ENCODE measurements at places on chromosomes 6 and 20.

DNA sequence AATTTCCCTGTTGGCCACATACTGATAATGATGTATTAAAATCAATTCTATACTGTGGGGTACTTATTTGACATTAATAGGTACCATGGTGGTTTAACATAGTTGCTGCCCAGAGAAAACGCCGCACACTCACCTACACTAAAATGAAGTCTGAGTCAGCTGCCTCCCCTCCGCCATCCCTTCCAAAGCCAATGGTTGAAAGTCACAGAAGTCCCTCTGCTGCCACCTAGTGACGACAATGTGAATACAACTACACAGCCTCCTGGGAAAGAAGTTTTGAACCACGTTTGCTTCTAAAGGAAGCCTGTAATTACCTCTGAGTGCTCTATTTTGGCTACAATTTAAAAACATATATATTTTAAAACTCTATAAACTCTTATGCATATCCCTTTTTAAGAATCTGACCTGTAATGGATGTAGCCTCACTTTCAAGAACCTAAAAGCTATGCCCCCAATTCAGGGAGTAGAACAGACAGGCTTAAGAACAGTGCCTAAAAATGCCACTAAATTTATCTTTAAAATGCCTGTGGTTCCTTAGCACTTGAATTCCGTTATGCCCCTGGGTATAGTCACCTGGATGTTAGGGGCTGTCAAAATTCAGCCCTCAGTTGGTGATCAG is 20.6 kb upstream of the ECI2 start:
- peak; percentile 32 for DNase-seq

DNA sequence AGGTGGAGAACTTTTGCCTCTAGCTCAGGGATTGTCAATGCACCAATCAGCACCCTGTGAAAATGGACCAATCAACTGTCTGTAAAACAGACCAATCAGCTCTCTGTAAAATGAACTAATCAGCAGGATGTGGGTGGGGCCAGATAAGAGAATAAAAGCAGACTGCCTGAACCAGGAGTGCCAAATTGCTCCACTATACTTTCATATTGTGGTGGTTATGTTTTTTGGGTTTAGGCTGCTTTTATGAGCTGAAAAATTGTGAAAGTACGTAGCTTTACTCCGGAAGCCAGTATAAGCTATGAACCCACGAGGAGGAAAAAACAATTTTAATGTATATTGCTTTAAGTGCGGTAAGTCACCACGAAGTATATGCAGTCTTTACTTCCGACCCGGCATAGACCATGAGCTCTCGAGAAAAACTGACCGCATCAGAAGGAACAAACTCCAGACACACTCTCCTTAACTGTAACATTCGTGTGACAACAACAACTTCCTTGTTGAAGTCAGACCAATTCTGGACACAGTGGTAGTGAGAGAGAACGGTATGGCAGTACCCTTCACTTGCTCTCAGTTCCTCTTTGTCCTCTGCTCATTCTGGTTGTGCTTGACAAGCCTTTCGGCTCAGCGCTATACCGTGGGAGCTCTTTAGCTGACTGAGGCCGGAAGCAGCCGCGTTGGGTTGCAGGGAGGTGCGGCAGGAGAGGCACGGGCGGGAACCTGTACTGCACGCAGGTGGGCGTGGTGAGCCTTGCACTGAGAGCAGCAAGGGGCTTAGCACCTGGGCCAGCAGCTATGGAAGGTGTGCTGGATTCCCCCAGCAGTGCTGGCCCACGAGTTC is 81.9 kb upstream of the E2F3 start:
- DNase-seq: peak; percentile 92

GRCh38 chr6:17007749-17008148 is 94.1 kb upstream of the STMND1 start:
- DNase-seq: no peak

- DNase-seq: no peak
Measured at GRCh38 chr6:83073615-83074014, 6.1 kb downstream of the DOP1A start.

DNA sequence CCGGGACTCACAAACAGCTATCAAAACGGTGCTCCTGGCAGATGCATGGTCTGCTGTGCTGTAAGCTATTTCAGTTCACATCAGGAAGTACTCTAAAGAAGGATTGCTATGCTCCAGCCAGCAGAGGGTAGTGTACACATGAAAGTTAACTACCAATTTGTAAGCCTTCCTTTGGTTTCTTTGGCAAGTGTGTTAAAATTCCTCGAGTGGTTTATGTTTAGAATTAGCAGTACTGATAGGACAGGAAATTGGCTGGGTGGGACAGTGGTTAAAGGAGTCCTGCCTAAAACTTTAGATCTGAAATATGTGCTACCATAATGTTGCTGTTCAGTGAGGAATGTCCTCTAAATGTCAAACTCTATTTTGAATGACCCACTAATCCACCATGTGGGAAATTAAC is 47.4 kb downstream of the TRMT11 start:
- peak; percentile 15 for DNase-seq

DNA sequence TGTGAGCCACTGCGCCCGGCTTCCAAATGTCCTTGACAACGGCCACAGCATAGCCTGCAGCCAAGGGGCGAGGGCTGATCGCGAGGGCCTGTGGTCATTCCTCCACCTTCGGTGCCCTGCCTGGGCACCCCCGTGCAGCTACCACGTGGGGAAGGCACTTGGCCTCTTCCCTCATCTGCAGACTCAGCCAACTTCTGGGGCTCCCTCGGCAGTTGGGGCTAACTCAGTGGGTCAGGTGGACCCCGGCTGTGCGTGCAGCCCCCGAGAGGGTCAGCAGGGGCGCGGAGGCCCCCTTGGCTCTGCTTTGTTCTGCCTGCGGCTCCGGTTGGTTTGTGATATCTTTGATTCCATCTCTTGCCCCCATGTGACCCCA is 52.9 kb upstream of the BHLHE23 start:
- DNase-seq: no peak

- no peak for DNase-seq
Measured at GRCh38 chr6:121837545-121838229, 402.2 kb downstream of the GJA1 start.

DNA sequence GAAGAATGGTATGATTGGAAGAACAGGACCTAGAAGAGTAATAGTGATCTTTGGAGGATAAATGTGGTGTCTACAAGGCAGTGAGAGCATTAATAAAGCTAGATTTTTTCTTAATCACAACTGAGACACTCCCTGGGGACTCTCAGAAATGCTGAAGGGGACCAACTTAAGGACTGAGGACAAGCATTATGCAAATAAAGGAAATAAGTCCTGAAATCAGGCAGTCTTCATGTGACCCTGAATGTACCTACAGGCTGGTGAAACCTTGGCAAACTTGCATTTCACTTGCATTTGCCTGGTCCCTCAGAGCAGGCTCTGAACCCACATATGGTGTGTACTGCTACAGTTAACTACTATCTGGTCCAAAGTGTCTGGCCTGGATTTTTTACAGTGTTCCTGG is 19.3 kb upstream of the TTK start:
- DNase-seq: no peak

GRCh38 chr20:61966492-61967244 is 99.0 kb downstream of the TAF4 start:
- DNase-seq: no peak

GRCh38 chr6:42101186-42101657 is 41.2 kb downstream of the C6orf132 start:
- no peak for DNase-seq

- DNase-seq: no peak
Measured at GRCh38 chr20:46786566-46786965, 77.1 kb downstream of the SLC2A10 start.

DNA sequence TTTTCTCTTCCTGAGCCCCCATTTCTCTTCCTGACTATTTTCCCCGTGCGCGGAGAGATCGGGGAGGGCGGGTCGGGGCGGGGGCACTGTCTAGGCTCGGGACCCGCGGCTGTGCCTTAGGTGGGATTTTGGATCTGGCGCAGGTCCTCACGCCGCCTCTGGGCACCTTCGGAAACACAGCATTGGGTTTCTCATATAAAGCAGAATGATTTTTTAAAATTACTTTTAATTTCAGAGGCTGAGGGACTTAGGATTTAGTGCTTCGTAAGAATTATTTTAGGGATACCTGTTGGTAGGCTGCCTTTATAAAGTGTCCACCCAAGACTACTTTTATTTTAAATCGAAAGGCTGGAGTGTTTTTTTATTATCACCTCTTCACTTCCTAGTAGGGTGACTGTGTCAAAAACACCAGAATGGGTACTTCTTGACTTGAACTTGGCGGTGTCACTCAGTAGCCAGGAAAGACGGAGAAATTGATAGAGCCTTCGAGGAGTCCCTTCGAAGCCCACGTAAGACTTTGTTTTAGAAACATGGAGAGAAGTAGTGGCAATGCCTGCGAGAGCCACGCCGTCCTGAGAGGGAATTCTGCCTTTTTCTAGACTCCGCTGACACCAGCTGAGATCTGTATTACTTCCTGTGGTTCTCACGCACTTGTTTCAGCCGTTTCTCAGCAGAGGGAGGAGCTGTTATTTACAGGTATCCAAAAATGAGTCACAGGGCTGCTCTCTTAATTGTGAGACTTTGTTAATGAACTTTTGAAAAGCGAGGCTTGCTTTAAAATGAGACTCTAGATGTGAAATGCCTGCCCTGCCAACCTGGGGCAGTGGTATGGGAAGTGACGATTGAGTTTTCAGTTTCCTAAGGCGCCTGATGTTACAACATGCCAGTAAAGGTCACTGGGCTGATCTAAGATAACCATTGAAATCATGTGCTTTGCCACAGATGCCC is 667 bp downstream of the STX11 start:
- DNase-seq: peak; percentile 81

GRCh38 chr6:69527921-69528476 is 268.8 kb downstream of the LMBRD1 start:
- no peak for DNase-seq

- DNase-seq: no peak
Measured at GRCh38 chr20:60092729-60093128, 134.5 kb downstream of the CDH26 start.

DNA sequence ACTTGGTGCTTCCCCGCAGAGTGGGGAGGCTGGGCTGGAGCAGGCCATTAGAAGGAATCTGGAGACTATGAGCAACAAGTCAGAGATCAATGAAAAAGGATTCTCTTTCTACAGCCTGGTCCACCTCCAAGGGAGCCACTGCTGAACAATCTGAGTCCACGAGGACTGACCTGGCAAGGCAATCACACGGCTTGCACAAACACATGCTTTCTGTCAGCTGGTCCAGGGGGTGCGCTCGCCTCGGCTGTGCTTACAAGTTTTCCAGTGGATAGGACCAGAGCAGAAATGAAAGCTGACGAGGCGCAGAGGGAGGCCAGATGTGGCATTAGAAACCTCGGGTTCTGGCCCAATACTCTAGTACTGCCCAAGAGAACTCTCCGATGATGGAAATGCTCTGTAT is 18.1 kb downstream of the KCNK5 start:
- DNase-seq: no peak

GRCh38 chr20:43681991-43682410 is 15.1 kb downstream of the MYBL2 start:
- no peak for DNase-seq

DNA sequence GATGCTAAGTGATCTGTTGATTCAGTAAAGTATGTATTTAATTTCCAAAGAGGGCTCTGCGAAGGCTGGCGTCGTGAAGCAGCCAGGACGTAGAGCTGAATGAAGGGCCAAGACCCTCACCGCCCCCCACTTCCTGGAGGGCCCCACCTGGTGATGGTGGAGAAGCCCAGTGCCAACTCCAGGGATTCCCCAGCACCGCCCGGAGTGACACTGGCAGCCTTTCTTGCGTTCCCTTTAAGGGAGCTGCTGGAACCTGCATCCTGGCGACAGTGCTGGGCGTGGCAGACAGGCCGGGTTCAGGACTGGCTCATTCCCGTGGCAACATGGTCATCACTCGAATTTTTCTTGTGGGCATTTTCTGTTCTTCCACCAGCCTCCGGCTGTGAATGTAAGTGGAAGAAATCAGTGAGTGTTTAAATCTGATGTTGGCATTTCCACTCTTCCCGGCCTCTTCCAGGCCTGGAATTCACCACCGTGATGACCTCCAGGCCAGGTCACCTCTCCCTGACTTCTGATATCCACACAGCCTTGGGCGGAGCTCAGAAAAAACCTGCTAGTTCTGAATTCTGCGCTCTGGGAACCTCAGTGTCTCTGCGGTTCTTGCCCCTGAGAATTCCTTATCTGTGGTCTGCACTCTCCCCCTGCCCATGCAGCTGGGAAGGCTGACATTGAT is 57.4 kb upstream of the DACT2 start:
- no peak for DNase-seq

- no peak for DNase-seq
Measured at GRCh38 chr20:48864254-48864653, 36.5 kb upstream of the PREX1 start.

DNA sequence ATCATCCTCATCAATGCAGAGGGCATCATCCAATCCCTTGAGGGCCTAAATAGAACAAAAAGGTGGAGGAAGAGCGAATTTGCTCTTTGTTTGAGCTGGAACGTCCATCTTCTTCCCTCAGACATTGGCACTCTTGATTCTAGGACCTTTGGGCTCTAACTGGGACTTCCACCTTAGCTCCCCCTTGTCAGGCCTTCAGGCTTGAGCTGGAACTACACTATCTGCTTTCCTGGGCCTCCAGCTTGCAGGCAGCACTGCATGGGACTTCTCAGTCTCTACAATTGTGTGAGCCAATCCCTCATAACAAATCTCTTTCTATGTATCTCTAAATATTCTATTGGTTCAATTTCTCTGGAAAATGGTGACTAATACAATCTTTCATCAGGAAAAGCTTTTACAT is 155.4 kb downstream of the MCHR2 start:
- no peak for DNase-seq

GRCh38 chr6:112443179-112444065 is 96.3 kb downstream of the RFPL4B start:
- no peak for DNase-seq

- no peak for DNase-seq
Measured at GRCh38 chr6:39812853-39813533, 20.8 kb downstream of the DAAM2 start.

GRCh38 chr6:43328528-43328927 is 19.9 kb upstream of the CRIP3 start:
- no peak for DNase-seq

DNA sequence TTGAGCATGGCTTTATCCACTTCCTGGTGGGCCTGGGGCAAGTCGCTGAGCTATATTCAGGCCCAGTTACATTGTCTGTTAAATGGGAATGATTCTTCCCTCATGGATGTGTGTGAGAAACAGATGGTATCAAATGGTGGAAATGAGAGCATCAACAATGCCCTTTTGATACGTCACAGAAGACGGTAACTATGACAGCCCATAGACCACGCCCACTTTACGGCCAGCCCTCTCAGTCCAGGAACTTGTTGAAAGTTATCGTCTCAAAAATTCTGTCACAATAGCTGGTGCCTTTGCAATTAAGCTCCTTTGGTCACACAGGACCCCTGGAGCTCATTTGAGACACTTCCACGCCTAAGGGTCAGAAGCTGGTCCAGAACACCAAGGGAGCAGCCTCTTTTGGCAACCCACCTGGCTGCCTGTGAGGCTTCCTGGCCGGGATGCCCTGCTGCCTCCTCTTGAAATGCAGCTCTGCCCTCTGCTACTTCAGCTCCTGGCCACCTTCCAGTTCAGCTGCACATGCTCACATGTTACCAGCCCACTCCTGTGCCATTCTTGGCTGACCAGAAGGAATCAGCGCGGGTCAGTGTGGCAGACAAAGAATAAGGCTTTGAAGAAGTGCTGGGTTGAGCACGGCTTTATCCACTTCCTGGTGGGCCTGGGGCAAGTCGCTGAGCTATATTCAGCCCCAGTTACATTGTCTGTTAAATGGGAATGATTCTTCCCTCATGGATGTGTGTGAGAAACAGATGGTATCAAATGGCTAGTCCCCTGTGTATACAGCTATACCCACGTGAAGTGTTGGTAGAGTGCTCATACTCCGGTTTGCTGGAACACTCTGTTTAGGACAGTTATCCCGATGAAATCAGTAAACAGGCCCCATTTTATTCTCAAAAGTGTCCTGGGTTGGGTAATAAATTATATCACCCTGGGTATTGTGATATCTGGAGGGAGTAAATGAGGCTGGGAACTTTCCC is 199.2 kb upstream of the SUPT3H start:
- no peak for DNase-seq

Data from HL-60 (cell line).